CD4-positive, alpha-beta T cell treated with Interleukin-10 for 1 hour (primary cell): ENCODE measurements at places on chromosomes 12 and 14.

GRCh38 chr12:45547132-45547531 is 182.4 kb upstream of the ARID2 start:
- no peak for DNase-seq

DNA sequence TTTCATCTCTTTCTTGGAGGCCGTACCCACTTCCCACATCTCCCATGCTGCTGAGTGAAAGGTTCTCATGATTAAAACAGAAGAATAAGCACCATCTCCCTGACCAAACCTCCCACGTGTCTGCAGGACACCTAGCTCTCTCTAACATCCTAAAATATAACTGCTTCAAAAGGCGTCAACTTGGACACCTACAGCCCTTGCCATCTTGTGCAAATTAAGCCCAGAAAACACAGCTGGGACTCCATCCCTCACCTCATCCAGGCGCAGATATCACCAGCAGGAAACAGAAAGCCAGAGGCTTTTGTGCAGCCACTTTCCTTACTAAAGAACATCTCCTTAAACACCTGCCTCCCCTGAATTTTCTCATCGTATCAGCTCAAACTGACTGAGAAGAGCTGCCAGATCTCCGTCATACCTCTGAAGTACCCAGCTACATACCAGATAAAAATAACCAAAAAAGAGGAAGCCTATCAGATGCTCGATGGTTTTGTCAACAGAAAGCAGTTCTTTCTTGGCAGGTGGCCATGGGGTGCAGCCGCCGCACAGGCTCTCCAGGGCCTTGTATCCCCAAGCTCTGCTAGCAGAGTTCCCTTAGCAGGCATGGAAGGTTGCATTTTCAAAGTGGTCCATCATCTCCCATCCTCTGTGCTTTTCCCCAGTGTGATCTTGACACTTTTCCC is 28.8 kb downstream of the MAP3K9 start:
- DNase-seq: no peak

DNA sequence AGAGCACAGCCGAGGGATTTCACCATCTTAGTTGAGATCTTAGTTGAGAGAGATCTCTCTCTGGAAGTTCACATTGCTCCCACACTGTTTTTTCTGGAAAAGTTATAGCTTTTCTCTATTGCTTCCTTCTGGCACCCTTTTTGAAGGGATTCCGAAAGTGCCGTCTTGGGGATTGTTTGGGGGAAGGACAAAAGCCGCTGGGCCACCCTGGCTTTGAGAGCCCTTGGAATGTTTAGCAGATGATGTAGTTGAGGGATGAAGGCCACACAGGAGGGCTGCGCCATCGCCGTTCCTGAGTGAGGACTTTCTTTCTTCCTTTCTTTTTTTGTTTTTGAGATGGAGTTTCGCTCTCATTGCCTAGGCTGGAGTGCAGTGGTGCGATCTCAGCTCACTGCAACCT is 17.7 kb downstream of the PLEKHG3 start:
- no peak for DNase-seq

DNA sequence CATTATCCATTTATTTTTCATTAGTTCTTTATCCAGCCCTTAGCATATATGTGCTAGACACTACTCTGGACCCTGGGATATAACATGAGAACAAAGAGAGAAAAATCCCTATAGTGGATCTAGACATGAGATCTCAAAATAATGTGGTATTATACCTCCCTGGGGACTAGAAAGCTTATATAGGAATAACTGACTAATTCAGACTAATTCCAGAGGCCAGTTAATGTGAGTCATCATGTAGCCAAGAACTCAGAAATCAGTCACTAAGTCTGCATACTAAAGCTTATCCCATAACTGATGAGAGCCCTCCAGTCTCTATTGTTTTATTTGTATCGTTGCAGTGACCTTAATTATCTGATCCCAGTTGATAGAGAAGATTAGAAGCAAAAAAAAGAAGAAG is 267.1 kb upstream of the RGS6 start:
- no peak for DNase-seq

DNA sequence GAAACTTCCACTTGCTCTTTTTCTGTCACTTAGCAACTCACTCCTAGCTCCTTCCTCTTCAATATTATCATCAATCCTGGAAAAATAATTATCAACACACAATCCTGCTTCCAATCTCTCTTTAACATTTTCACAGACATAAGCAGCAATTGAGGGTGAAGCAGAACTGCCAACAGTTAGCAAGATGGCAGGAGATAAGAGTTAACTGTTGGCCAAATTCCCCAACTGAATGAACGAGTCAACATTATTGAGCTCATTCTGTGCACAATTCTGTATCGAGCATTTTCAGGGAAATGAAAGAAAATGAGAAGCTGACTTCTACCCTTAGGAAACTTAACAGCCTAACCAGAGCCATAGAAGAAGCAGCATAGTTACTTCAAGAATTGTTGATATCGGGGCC is 152.0 kb downstream of the KCNA5 start:
- no peak for DNase-seq

DNA sequence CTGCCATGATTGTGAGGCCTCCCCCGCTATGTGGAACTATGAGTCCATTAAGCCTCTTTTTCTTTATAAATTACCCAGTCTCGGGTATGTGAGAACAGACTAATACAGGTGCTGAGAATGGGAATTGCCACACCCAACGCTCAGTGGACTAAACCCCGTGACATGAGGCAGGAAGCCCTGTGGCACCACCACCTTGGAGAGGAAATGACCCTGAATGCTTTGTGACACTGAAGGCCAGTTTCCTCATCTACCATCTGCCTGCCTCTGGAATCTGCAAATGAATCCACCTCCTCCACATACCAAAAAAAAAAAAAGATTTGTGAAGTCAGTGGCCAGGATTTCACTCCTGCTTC is 41.6 kb downstream of the NT5DC3 start:
- DNase-seq: no peak

- no peak for DNase-seq
These were observed 44.3 kb downstream of the TMTC1 start for GRCh38 chr12:29739279-29739991.

DNA sequence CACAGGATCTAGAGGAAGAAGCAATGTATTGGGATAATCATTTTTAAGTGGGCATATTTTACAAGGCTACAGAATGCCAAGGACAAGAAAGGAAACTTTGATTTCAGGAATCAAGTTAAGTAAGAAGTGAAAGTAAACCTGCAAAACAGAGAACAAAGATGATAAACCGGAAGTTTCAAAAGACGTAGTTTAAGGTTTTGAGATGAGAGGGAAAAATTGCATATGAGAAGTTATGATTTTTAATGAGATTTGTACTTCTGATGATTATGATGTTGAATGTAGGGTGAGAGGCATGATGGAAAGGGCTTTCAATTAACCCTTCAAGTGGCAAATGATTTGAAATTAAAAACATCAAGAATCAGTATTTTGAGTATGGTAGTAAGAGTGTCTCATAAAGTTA is 134.9 kb downstream of the CAPZA3 start:
- no peak for DNase-seq

DNA sequence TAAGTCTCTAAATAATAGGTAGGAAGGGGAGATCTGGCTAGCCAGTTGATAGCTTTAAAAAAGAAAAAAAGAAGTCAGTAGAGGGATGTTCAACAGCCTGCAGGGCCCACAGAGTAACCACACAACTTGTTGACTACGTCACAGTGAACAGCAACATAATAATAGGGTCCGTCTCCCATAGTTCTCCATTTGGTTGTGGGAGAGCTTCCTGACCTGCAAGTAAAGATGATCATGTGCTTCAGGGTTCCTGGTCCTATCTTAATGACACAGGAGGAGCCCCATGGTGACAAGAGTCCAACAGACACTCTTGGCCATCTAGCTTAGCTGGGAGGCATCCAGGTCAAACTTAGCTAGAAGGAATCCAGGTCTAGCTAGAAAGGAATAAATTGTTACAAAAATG is 36.2 kb downstream of the FGD6 start:
- DNase-seq: no peak

DNA sequence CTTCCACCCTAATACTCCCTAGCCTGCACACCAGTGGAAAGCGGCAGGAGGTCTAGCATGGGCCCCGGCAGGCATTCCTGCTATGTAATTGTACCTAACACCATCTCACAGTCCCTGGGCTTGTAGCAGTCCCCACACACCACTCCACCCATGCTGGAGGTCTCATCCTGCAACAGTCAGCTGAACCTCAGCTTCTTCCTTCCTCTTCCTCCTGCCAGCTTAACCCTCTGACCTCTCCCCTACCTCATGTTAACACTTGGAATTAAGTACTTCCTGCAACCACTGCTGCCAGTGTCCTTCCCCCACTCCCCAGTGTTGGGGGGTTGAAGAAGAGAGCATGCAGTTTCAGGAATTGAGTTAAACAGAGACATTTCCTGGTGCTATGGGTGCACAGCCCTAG is 7.6 kb downstream of the ADCY4 start:
- DNase-seq: no peak

GRCh38 chr14:49984424-49984823 is 91.5 kb downstream of the ARF6 start:
- DNase-seq: no peak

DNA sequence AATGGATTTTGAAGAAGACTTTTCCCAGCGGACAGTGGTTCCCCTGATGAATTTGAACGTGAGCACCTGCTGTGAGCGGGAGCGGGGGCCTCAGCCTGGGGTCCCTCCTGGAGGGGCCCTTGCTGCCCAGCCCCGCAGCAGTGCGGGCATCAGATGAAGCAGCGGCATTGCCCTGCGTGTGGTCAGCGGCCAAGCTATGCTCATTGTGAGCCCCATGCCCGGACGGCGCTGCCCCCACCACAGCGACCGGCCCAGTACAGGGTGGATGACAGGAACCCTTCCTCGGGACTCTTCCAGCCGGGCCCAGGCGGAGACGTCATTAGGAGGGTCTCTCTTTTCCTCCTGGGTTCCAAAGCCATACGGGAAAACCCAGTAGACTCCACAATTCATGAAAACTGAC is 3.5 kb downstream of the LRCOL1 start:
- no peak for DNase-seq

GRCh38 chr14:102665621-102666020 is 73.2 kb downstream of the RCOR1 start:
- no peak for DNase-seq

GRCh38 chr12:109772622-109773321 is 59.1 kb downstream of the FAM222A start:
- DNase-seq: no peak
